ENCODE measurements at places on chromosomes 13 and 19.

DNA sequence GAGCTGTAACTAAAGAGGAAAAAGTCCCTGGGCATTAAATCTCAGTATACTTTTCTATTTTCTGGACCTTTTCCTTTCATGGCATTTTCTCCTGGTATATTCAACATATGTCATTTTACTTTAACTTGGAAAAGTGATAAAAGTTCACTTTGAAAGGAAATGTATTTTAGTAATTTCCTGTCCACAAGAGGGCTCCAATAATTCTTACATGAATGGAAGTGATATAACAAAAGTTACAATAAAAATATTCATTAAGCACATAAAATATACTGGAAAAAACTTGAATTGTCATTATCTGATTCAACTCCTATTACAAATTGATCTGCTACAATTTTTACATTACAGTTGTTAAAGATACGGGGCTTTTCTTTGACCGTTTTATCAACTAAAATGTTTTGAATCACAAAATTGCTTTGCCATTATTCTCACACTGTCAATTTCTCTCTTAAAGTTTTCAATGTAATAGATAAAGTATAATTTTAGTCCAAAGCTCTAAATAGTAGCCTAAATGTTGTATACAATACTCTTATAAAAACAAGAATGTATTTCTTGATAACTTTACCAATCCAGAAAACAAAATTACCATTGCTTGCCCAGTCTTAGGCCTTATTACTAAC lies 4.9 kb downstream of the UBL3 start:
- DNase-seq: no peak

GRCh38 chr19:9171393-9171991 lies 7.3 kb upstream of the OR7D2 start:
- no peak for DNase-seq

- DNase-seq: no peak
Measured at GRCh38 chr13:77584106-77584505, 48.6 kb downstream of the SCEL start.

GRCh38 chr19:2115324-2115723 lies 18.6 kb downstream of the IZUMO4 start:
- no peak for DNase-seq

DNA sequence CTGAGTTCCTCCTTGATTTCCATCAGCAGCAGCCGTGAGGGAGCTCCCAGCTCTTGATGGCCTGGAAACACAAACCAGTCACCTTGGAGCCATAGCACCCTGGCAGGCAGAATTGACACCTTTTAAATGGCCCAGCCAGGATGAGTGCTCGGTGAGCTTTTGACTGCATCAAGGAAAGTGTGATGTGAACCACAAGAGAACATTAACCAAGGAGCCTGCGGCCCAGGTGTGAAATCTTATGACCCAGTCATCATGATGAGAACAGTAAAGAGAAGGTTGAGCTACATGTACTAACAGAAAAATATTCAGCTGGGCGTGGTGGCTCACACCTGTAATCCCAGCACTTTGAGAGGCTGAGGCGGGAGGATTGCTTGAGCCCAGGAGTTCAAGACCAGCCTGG lies 22.8 kb downstream of the SUGP2 start:
- no peak for DNase-seq

DNA sequence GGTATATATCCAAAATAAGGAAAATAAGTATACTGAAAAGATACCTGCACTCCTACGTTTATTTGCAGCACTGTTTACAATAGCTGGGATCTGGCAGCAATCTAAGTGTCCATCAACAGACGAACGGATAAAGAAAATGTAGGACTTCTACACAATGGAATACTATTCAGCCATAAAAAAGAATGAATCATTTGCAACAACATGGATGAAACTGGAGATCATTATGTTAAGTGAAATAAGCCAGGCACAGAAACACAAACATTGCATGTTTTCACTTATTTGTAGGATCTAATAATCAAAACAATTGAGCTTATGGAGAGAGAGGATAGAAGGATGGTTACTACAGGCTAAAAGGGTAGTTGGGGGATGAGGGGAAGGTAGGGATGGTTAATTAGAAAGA lies 494.0 kb downstream of the UQCRFS1 start:
- DNase-seq: no peak

DNA sequence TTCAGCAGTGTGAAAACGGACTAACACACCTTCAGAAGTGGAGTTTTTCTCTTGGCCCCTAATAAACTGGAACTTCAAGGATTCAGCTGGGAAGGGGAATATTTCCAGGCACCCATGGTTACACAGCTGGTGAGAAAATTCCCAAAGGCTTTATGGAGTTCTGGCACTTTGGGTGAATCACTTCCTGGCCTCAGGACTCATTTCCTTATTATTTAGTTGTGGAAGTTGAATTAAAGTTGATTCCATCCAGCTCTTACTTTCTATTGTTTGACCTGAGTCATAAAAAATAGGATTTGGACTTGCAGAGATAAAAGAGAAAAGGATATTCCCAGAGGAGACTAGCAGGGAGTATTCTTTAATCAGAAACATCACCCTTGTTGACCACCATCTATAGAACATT lies 882.1 kb downstream of the UQCRFS1 start:
- DNase-seq: no peak

DNA sequence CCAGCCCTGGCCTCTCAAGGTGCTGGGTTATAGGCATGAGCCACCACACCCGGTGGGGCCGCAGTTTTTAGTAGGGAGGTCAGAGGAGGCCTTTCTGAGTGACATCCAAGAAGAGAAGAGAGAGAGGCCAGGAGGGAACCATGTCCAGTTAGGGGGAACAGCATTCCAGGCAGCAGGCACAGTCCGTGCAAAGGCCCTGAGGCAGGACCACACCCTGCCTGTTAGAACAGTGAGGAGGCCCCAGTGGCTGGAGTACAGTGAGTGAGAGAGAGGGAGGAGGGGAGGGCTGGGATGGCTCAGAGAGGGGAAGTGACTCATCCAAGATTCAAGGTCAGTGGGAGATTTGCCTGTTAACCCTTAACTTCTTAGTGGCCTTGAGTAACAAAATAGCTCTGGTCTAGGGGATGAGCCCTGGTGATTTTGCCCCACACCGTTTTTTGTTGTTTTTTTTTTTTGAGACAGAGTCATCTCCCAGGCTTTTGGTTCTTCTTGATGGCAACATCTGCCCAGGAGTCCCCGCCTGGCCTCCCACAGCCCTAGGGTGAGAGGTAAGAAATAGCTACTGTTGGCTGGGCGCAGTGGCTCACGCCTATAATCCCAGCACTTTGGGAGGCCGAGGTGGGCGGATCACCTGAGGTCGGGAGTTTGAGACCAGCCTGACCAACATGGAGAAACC lies 2.7 kb upstream of the PLIN3 start:
- peak; percentile 64 for DNase-seq

DNA sequence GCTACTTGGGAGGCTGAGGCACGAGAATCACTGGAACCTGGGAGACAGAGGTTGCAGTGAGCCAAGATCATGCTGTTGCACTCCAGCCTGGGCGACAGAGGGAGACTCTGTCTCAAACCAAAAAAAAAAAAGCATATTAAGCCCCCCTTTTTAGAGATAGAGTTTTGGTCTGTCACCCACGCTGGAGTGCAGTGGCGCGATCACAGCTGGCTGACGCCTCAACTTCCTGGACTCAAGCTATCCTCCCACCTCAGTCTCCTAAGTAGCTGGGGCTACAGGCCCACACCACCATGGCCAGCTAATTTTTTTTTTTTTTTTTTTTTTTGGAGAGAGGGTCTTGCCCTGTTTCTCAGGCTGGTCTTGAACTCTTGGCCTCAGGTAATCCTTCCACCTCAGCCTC lies 34.2 kb upstream of the MAP3K10 start:
- no peak for DNase-seq

DNA sequence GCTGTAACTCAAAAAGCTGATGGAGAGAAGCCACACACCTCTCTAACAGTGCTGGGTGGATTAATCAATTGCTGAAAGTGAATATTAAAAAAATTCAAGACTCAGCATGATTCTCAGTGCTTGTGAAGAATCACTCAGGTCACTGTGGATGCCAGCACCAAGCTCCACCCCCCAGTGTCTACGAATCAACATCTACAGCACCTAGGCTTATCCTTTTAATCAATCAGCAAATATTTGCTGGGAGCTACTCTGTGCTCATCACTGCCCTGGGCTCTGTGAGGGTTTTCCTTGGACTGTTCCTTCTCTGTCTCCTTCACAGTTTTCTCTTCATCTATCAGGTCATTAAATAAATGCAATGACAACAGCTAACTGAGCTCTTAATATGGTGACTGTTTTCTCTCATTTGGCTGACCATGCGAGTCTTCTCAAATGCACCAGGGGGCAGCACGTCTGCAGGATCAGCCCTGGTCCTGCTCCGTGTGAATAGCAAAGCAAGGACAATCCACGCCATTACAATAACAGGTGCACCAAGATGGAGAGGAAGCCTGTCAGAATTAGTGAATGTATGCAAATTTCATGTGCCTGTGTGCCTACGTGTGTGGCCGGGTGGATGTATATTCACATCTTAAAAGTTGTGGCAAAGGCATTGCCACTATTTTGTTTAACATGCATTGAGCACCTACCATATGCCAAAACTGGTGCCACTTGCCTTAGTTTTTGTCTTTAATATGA lies 14.6 kb upstream of the C13orf42 start:
- DNase-seq: peak; percentile 56

- DNase-seq: peak; percentile 81
Measured at GRCh38 chr19:42198676-42199439, 18.6 kb downstream of the DEDD2 start.

- DNase-seq: no peak
Measured at GRCh38 chr19:43466793-43467192, 1.4 kb upstream of the LYPD3 start.

DNA sequence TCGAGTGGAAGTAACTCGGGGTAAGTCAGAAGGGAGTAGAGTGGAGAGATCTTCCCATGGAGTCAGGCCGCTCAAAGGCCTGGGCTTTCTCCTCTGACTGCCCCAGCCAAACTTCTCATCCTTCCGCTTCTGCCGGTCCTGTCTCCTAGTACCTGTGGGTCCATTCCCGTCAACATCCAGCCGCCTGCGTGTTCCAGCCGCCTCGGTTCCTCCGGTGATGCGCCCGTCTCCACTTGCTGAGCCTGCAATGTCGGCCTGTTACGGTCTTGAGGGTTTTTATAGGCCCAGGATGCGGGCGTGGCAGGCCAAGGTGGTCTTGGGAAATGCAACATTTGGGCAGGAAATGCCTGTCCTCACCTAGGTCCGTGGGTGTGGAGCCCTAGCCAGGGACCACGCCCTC lies 38.3 kb downstream of the RASL11A start:
- no peak for DNase-seq

DNA sequence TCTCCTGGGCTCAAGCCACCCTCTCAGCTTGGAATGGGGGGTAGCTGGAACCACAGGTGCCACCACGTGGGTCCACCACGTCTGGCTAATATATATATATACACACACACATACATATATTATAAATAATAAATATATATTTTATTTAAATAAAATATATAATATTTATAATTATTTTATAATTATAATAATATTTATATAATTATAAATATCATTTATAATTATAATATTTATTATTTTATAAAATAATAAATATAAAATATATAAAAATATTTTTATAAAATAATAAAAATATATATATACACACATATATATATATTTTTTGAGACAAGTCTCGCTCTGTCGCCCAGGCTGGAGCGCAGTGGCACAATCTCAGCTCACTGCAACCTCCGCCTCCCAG lies 2.4 kb downstream of the ELANE start:
- DNase-seq: no peak

DNA sequence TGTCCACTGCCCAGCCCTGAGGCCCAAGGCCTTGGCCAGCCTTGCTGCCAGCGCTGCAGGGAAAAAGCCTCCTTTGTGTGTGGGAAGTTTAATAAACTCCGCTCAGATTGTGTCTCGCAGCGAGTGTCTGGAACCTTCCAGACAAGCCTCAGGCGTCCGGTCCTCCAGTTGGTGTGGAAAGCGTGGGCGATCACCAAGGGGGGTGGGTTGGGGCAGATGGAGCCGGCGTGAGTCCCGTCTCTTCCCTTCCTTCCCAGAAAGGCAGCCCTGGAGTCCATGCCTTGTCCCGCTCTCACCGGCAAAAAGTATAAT lies 4.6 kb downstream of the STK11 start:
- DNase-seq: no peak

DNA sequence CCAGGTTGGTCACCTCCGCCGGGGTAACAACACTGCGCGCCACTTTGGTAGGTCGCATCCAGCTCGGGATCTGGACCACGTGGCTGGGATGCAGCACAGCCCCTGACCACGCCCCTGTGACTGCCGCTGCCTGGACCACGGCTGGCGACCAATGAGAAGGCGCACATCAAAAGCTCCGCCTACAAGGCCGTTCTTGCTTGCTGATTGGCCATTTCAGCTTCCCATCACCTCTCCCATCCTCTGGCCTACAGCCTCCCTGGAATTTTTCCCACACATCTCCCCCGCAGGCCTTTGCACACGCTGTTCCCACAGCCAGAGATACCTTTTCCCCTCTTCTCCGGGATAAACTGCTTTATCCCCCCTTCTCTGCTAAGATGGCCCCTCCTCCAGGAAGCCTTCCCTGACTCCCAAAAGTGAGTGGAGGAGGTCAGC lies 12.5 kb upstream of the MAP1S start:
- no peak for DNase-seq

GRCh38 chr19:42270346-42271044 lies 1.4 kb downstream of the CIC start:
- DNase-seq: peak; percentile 73

All from activated CD4-positive, alpha-beta T cell treated with anti-CD3 and anti-CD28 coated beads, Interleukin-2, amount 50 U/mL, for 16 hours (primary cell).